Hypothalamus (tissue), 51 donors: ENCODE measurements at places on chromosomes 4 and X.

DNA sequence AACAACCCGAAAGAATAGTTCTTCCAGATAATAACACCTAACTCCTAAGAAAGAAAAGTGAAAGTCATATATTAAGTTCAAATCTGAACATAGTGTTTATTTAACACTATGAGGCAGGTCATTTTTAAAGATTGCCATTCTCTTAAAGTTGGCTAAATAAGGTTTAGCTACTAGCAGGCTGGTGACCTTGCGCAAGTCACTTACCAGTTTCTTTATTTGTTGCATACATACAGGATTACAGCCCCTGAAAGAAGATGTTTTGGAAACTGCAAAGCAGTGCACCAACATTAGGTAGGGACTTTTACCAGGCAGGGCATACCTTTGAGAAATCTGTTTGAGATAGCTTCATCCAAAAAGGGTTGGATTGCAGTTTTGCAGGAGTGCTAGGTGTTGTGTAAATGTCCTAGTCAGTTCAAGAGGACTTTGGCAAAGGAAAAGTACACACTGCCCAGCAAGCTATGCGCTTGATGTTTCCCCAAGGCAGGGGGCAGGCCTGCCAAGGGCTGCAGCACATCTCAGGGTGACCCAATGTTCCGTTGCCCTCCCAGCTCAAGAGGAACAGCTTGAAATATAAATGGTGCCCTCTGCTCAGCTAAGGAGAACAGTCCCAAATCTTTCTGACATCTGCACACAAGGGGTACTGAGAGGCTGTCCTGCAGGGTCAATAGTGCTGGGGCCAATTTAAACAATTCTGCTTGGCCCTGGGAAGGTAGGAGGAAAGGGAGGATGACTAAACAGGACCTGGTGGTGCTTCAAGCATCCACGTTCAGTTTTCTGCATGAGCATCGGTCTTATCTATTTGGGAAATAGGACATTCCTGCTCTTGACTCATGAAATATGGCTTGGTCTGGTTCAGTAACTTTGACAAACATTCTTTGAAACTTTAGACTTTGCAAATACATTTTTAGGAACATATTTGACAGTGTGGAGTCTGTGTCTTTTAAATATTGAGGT, 130.8 kb downstream of the COL4A6 start:
- DNase-seq: no peak

DNA sequence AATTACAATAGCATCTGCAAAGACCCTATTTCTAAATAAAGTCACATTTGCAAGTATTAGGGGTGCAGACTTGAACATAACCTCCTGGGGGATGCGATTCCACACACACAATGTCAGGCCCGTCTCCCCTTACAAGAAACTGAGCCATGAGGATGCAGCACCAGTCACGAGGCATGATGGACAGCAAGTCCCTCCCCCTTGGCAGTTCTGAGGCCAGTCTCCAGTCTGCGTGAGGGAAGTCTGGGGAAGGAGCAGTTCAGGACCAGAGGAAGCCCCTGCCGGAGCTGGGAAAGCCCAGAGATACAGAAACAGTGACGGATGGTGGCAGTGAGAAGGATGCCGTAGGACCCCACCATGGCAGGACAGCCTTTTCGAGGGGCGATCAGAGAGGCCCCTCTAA, 9.4 kb downstream of the FAM53A start:
- DNase-seq: no peak

- no peak for DNase-seq
These were observed 131.8 kb upstream of the MAD2L1 start for GRCh38 chr4:120198411-120198810.

GRCh38 chrX:30663322-30663721, 10.1 kb downstream of the GK start:
- DNase-seq: no peak

DNA sequence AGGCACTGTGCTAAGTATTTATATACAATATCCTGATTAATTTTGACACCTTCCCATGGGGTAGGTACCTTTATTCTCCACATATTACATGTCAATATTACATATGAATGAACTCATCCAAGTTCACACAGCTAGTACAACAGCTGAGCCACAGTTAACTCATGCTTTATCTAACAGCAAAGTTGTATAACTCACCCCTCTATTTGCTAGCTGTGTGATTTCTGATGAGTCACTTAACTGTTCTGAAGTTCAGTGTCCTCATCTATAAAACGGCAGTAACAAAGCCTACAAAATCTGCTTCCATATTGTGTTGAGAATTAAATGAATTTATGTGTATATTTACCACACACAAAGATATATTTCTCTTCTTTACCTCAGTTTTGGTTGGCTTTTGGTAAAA, 48.2 kb upstream of the KDR start:
- no peak for DNase-seq

- DNase-seq: no peak
These were observed 16.6 kb downstream of the ARHGAP24 start for GRCh38 chr4:85491527-85491926.

DNA sequence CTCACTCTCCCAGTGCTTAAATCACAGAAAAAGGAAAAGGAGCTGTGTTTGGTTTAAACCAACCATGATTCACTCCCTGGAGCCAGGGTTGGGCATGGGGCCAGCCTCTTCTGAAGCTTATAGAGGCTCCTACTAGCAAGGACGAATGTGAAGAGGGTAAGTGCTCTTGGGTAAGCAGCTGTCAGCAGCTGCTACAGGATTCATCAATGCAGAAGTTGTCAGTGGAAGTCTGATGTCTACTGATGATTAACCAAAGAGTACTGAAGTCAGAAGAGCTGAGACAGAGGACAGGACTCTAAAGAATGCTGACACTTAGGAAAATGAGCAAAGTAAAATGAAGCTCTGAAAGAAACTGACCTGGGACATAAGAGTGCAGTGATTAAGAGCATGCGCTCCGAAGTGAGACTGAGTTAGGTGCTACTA, 32.7 kb upstream of the JADE1 start:
- DNase-seq: no peak

DNA sequence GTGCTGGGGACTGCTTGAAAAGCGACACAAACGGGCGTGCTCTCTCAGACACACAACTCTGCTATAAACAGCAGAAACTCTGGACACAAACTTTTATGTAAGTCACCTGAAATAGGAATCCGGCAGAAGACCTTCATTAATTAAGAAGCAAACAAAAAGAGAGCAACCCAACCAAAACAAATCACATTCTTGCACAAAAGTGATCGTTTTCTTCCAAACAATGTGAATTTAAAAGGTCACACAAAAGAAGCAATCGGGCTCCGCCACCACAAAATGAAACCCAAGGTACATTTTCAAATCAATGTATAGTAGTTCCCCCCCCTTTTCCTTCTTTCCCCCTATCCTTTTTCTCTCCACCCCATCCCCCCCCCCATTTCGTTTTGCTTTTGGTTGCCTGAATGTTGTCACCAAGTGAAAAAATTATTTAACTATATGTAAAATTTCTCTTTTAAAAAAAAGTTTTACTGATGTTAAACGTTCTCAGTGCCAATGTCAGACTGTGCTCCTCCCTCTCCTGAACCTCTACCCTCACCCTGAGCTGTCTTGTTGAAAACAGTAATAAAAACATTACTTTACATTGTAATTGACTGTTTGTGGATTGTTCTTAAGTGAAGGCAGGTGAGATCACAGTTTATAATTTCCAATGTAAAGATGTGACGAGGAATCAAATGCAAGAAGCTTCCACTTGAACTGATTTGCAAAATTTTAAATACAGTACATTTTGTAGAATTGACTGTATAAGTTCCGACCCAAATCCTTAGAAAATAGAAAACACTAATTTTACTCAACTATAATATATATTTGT, 2.4 kb downstream of the MAB21L2 start:
- DNase-seq: no peak

DNA sequence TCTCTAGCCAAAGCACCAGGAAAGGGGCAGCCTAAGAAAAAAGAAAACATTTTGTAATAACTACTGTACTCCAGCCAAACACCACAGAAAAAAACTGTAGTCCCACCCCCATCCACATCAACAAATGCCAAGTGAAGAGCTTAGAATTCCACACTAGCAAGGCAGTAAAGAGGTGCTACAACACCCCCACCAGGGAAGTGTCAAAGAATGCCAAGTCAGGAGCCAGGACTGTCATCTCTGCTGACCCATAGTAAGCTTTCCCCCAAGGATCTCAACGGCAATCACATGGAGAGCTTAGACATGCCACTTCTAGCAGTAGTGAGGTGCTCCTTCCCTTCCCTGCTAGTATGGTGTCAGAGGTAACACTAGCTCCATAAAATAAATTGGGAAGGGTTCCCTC, 34.4 kb upstream of the CCDC160 start:
- DNase-seq: no peak

DNA sequence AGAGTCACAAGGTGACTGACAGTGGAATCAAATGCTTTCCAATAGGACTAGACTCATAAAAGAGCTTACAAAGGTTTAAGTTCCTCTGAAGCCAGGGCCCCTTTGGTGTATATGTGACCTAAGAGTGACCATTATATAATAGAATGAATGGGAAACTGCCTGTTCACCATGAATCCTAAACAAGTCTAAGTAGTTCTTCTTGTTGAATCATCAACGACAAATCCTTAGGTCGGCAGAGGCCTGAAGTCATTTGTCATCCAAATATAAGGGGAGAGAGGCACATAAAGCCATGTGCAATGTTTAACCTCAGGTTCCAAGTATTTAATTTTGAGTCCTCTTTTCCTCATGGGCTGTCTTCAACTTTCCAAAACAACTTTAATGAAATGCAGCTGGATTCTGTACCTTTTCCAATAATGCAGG, 122.4 kb downstream of the RASL11B start:
- DNase-seq: no peak

DNA sequence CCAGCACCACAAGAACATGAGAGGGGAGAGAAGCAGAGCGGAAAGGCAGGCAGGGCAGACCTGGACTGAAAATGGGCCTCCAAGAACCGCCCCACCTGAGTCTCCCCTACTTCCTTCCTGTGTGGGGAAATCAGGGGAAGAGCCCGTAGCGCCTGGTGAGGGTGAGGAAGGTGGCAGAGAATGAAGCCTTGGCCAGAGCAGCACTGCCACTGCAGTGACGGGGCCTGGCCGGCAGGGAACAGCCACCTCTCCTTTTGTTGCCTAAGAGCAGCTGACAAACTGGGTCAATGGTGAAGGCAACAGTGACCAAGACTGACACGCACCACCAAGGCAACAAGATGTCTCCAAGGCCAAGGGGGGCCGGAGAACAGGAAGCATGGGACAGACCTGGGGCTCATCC, 58.4 kb upstream of the CBR4 start:
- no peak for DNase-seq

- DNase-seq: no peak
These were observed 164.9 kb downstream of the DCTD start for GRCh38 chr4:182752158-182752910.

DNA sequence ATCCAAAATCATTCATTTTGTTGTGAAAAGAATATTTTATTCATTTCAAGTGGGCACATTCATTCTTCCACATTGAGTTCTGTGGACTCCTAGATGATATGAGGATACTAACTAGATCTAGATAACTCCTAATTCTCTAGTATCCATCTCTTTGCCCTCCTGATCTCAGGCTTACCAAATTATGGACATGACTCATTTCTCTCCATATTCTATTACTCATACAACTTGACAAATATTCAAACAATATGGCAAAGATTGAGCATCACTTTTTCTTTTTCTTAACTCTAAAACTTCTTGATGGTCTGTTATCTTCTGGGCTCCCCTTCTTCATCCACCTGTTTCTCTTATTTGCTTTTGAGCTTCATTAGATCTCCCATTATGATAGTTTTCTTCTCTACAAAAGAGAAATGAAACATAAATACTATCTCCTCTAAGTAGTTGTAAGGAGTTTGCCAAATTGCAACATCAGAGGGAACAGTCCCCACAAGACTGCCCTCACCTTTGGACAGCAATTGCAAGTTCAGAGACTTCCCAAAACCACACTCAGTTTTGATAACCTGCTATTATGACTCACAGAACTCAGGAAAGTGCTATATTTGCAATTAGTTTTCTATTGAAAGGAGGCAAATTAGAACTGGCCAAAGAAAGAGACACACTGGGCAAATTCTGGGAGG, 422.9 kb downstream of the SPRY1 start:
- no peak for DNase-seq

- no peak for DNase-seq
These were observed 210.7 kb downstream of the PPP3CA start for GRCh38 chr4:101136373-101137370.

- DNase-seq: no peak
These were observed 279.0 kb downstream of the HS3ST1 start for GRCh38 chr4:11149612-11150259.

DNA sequence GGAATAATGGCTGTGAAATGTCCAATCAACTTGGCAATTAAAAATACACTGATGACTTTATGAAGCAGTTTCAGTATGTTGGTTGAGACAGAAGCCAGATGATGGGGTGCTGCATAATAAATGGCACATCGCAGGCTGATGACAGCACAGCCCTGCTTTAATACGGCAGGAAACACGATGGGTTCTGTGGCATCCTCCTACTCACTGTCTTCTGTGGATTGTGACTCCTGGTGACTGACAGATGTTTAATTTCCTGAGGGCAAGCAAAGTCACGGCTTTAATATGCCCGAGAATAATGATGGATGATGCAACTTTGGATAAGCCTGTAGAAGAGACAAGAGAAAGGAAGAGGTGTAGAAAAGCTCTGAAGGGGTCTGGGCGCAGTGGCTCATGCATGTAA, 295.4 kb downstream of the TRIML1 start:
- DNase-seq: no peak
